Spinal cord (tissue), 10 donors: ENCODE measurements at places on chromosomes 3 and 15. TPM values are rescaled to one million over a fixed set of nuclear protein-coding genes. Genes with fewer than 3 reads are reported as not detected.

DNA sequence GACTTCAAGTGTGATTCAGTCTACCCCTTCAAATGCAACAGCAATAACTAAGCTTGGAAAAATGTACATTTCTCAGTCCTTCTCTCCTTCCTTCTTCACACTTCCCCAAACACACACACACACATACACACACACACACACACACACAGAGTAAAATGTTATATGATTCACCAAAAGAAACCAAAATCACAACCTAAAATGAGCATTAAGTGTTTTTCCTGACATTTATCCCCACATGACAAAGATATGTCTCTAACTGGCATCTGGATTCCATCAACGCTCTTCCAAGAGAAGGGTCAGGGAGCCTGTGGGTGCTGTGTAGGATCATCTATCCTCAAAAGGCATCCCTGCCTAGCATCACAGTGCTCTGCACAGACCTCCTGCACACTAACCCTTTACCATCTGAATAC is 21.0 kb downstream of the PDZRN3 start:
- no peak for DNase-seq

GRCh38 chr3:187516446-187517185 is 148.4 kb downstream of the RTP4 start:
- no peak for DNase-seq

GRCh38 chr3:193859195-193859594 is 266.2 kb downstream of the OPA1 start:
- no peak for DNase-seq

- DNase-seq: no peak
Observed at GRCh38 chr15:56821721-56822425, 88.6 kb upstream of the ZNF280D start.

DNA sequence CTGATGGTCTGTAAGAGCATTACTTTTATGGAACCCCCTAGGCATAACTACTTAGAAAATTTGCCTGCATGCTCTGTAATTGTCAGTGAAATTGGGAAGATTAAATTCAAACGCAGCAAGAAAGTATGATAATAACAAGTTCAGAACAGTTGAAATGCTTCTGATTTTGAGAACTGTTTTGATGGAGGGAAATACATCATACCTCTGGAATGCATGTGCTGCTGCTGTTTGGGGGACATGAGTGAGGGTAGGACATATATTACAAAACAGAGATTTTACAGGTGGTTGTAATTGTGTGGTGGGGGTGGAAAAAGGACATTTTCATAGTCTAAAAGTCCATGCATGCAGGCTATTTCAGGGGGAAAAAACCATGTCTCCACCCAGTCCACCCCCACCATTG is 135.0 kb upstream of the DPH6 start:
- peak; percentile 54 for DNase-seq

- DNase-seq: no peak
Observed at GRCh38 chr15:90586948-90587347, 57.2 kb downstream of the CRTC3 start.

- no peak for DNase-seq
Observed at GRCh38 chr3:184005941-184006507, 11.7 kb downstream of the ABCC5 start.

CP gene
- total RNA-seq: 1.7 TPM
